ENCODE measurements at places on chromosomes 2 and 18.

- DNase-seq = no peak
Observed at GRCh38 chr2:199903111-199903510, 8.0 kb upstream of the C2orf69 start.

DNA sequence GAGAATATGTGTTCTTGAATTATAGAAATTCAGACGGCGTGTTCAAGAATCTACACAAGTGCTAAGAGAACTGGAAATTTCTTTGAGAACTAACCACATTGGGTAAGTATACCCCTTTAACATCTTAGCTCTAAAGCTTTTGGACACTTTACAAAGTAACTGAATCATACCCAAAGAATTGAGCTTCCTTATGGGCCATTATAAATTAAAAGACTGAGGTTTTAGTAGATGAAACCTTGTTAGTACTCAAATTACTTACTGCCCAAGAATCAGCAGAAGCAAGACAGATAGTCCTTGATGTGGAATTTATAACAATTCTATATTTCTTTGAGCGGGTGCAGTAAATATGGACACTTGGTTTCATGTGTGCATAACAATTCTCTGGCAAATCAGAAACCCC, 168.3 kb downstream of the PRPF40A start:
- DNase-seq = no peak

GRCh38 chr2:218958276-218958675, 1.2 kb upstream of the CDK5R2 start:
- DNase-seq = no peak

GRCh38 chr2:140472676-140473075, 1658.1 kb downstream of the LRP1B start:
- DNase-seq = no peak

GRCh38 chr2:11998626-11999378, 252.4 kb downstream of the LPIN1 start:
- DNase-seq = no peak

- DNase-seq = no peak
Observed at GRCh38 chr2:220034426-220035130, 407.1 kb downstream of the SLC4A3 start.

DNA sequence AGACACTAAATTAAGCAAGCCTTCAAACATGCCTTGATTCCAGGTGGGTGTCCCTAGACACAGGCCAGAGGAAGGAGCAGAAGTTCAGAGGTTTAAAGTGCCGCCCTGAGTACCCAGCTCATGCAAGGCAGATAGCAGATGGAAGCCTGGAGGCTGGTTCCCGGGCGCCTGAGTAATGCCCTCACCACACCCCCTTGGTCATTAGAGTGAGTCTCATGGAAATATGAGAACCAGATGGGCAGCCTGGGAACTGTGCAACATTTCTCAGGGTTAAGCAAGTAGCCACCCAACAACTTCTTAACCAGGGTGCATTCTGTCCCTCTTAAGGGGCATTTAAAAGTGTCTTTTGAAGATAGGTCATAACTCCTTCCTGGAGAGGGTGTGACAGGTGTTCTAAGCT, 44.1 kb downstream of the TGFA start:
- no peak for DNase-seq

DNA sequence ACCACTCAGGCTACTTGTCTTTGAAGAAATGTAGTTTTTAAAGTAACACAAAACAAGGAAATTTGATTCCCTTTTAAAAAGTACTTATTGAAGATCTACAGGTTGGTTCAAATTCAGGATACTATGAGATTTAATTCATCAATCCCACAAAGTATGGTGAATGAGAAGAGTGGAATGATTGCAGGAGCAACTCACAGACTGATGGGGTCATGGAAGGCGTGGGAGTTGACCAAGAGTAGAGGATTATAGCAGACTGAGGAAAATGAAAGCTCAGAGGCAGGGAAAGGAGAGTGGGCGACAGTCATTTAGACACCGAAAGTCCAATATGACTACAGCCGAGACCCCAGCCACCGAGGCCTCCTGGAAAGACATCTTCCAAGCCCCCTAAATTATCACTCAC, 12.5 kb upstream of the DAPL1 start:
- DNase-seq = no peak

DNA sequence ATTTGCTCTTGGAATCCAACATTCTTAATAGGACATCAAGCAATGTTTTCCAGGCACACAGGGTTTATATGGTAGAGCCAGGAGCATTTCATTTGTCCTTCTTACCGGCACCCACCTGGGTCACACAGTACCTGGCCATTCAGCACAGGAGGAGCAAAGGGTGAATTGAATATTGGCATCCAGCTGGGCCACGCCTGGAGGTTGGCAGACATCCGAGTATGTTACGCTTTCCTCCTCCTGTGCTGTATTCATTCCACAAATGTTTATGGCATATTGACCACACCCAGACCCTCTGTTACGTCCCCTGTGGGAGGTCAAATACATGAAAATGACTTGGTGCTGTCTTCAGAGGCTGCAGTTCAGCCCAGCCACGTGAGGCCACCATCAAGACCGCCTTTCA, 206.2 kb downstream of the RTP5 start:
- no peak for DNase-seq

DNA sequence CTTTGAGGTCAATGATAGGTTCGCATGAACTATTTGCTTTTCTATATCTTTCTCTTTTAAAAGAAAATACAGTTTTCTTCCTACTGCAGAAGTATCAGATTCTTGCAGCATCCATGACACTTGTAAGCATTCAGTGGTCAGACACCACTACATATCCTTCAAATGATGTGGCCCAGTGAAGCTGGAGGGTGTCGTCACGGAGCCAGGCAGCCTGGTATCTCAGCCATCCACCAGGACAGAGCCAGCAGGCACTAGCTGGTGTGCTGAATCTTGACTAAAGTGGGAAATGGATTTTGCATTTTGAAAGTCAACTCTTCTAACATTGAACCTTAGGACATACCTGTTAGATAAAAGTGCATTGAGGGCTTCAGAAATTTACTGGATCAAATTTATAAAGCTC, 5.4 kb downstream of the KLHL14 start:
- DNase-seq = no peak

DNA sequence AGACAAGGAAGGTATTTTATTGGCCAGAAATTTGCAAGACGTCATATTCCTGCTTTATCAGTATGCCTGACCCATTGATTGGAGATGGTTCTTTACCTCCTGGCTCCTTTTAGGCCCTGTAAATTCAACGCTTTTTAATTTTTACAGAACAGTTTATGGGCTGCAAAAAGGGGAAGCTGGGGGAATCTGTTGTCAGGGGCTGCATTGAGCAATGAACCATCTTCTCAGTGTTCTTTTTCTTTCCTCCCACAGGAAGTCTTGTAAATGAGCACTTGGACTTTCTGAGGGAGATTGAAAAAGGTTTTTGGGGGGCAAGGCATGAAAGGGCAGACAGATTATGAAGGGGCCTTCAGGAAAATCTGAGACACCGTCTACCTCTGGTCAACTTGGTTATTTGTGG, 503.6 kb upstream of the TNP1 start:
- no peak for DNase-seq

DNA sequence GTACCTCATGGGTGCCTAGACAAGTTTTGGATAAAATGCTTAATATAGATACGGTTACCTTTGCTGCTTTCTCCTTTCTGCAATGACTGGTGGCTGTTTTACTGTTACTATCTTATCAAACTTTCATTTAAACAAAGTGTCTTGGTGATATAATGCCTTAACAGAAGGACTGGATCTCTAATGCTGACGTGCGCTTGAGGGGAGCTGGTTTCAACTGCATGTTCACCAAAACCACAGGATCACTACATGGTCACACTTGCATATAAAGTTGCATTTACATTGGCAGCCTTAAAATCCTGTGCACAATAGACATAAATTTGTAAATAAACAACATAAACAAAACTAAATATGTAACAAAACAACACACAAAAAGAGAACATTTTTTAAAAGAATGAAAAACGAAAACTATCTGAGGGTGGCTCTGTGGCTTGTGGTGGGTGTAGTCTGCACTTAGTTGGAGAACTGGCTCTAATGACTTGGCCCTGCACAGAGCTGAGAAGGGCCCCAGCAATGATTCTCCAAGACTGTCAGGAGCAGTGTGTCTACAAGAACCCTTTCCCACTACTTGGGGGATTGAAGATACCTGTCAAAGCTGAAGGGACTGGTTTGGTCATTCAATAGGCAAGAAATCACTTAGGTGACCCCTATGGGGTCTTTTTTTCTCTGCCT, 135.5 kb downstream of the UXS1 start:
- DNase-seq = no peak

- no peak for DNase-seq
Observed at GRCh38 chr2:119488245-119489214, 35.8 kb downstream of the SCTR start.

DNA sequence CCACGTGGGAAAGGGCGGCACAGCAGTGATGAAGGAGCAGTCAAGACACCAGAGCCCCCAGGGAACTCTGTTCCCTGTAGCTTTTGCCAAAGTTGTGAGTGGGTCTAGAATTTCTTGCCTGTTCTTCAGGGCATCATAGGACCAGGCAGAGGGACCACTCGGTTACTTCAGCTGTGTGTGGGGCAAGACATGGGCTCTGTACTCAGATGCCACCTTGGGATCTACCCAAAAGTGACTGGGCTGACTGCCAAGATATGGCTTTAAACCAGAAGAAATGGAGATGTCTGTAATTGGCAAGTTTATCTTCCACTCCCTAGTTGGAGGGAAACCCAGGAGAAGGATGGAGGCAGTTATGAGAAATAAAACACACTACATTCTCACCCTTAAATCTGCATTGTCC, 29.6 kb downstream of the KCNF1 start:
- DNase-seq = no peak

DNA sequence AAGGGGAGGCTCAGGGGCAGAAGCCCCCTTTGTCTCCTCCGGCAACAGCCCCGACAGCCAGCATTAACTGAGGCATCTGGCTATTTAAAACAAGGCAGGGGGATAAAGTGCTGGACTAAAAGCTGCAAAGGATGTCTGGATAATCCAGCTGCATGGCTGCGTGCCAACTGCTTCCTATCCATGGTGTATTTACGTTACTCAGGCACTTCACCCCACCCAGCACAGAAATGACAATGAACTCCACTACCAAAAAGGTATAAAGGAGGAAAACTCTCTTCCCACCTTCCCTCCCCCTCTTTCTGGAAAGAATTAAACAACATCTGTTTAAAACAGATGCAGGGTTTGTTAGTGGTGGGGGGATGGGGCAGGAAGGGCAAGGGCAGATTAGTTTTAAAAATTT, 82.5 kb downstream of the SPRED2 start:
- DNase-seq = no peak

GRCh38 chr2:37561615-37562569, 109.5 kb downstream of the CDC42EP3 start:
- no peak for DNase-seq

DNA sequence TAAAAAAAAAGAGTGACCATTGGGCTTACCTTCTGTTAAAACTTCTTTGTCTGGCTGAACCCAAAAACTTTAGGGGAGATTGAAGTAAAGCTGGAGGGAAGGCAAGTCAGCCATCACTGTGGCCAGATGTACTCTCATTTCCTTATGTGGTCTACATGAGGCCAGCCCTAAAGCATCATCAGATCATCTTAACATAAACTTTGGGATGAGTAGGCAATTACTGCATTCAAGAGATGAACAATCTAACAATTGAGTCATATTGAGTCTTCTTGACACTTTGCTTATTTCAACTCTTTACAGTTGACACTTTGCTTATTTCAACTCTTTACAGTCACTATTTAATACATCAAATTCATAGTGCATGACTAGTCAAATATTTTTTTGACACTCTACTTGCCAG, 155.6 kb downstream of the QPCT start:
- DNase-seq = no peak

- no peak for DNase-seq
Observed at GRCh38 chr2:191230174-191230573, 15.0 kb upstream of the MYO1B start.

DNA sequence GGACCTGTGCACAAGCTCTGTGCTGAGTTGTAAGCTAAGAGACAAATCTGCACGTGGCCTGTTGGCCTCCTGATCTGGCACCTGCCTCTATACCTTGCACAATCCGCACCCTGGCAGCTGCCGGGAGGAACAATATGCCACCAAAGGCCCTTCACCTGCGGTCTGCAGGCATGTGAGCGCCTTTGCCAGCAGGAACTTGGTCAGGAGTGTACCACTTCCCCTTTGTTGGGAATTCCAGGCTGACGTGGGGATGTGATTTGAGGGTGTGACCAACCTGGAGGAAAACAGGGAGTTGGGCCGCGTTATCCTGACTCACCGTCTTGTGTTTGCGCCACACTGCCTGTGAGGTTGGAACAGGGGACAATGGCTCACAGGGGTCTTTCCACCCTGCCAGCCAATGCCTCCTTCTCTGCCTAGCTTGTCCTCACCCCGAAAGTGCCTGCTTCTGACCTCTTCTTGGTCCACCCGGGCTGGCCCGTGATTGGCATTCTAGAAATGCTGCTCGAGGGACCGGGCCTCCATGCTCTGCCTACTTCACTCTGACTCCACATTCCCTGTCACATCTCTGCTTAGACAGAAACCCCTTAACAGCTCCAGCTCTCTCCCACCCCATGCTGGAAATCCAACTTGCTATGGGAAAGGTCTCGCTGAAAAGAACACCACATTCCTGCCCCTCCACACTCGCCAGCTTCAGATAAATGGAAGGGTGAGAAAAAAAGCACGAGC, 67.1 kb upstream of the MAP4K4 start:
- DNase-seq = no peak

DNA sequence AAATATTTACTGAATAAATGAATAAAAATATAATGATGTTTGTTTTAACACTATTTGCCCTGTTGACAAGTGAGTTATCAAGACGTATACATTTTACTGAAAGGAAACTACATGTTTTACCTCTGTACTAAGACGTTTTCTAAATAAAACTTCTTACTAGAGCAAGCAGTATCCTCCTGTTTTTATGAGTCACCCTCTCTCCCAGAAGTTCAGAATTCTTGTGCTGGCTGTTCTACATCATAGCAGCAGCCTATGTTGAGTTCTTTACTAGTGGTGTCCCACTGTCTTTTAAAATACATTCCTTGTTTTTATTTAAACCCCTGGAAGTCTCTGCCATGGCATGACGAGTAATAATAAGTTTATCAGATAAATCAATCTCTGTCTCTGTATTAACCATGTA, 297.4 kb downstream of the CALCRL start:
- DNase-seq = no peak

- DNase-seq = no peak
Observed at GRCh38 chr18:10343778-10344177, 110.7 kb upstream of the APCDD1 start.

DNA sequence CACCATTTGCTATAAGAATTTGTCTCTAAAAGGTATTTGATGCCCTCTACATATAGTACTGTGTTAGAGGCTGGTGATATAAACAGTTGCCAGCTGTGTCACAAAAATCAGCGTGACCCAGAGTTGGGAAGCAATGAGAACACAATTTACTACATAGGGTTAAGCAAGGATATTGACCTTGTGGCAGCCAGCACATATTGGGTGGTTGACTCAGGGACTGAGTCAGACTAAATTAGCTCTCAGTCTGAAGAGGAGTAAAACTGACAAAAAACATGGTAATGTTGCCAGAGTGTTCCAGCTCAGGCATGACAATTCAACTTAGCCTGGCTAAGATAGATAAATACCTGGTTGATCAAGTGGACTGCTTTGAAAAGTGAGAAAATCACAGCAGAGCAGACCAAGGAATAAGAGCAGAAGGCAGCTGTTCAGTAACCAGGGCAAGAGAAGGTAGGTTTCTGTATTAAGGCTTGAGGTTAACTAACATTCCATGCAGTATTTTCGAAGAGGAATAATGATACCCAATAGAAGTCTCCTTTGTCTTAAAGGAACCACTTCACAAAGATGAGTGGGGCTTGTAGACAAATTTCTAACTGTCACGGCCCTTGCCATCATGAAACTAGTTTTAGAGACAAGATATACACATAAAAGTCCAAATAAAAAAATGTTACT, 108.2 kb upstream of the ERBB4 start:
- DNase-seq = no peak
